ENCODE measurements at places on chromosomes 4 and X.

DNA sequence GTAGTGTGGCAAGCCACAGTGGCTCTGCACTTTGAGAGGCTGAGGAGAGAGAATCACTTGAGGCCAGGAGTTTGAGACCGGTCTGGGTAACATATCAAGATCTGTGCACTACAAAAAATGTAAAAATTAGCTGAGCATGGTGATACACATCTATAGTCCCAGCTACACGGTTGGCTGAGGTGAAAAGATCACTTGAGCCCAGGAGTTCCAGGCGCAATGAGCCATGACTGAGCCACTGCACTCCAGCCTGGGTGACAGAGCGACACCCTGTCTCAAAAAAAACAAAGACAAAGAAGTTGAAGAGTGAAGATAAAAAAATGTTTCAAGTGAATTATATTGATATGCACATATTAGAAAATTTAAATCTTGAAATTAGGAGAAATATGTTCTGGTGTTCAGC, 46.3 kb downstream of the SULT1B1 start:
- DNase-seq: no peak

- DNase-seq: no peak
Measured at GRCh38 chr4:33512397-33512796, 2731.9 kb downstream of the ARAP2 start.

DNA sequence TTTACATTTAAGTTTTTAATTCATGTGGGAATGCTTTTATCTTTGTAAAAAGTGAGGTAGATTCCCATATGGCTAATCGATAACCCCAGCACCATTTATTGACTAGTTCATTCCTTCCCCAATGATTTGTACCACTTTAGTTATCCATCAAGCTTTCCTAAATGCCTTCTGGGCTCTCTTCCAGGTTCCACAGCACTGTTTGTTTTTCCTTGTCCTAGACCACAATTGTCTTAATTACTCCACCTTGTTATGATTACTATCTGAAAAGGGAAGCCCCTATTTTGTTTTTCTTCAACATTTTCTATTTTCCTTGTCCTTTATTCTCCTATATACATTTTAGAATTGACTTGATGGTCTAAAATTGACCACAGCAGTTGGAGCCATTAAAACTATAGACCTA, 48.5 kb upstream of the GPRIN3 start:
- DNase-seq: no peak

DNA sequence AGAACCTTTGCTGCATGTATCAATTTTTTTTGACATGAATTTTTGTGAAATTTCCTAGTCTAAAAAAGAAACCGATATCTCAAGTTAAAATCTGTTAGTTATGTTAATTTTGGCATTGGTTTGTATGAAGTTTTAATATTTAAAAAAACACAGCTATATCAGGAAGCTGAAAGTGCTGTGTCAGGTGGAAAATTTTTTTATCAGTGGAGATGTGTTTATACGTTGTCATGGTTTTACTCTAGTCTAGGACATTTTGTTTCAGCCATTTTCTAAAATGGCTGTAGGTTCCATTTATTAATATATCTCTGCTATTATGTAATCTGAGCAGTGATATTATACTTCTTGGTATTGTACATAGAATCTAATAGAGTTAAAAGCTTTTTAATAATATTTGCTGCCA, 34.2 kb downstream of the OCRL start:
- DNase-seq: no peak

GRCh38 chrX:68789966-68790365, 38.9 kb upstream of the EFNB1 start:
- DNase-seq: no peak

Data from CD4-positive, alpha-beta T cell treated with Interferon gamma for 1 hour (primary cell).